NCI-H146 (cell line): ENCODE measurements at places on chromosomes 1 and 21.

- DNase-seq, result peak; percentile 72
Measured at GRCh38 chr1:226975259-226976250, 35.5 kb downstream of the COQ8A start.

GRCh38 chr1:168163670-168164069 is 15.1 kb upstream of the TIPRL start:
- no peak for DNase-seq

GRCh38 chr1:27531959-27532685 is 42.2 kb upstream of the WASF2 start:
- DNase-seq, result no peak

DNA sequence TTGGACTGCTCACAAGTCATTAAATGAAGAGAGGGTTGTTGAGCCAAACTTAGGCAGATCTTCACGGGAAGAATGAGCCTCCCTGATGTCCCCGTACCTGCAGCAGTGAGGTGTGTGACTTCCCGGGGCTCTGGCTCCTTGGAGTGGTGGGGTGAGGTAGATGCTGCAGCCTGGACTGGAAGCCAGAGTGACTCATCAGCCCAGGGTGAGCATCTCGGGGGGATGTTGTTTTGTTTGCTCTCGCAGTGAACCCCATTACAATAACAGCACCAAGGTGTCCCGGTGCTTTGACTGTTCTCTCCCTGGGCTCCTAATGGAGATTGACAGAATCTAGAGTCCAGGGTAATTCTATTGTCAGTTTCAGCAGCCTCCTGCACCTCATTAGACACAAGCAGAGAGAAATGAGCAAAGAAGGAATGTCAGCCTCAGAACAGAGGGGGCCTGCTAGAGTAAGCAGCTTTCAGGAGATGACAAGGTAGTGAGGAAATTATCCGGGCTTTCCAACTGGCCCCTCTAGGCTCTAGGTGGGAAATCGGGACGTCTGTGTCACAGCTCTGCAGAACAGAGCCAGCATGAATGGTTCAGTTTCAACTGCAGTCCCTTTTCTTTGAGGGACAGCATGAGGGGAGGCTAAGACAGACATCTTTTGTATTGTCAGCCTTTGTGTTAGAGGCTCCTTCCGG is 36.0 kb upstream of the LRRN2 start:
- no peak for DNase-seq

GRCh38 chr21:14513804-14514203 is 32.3 kb downstream of the SAMSN1 start:
- DNase-seq, result no peak
